ENCODE measurements at places on chromosomes 3 and 15.
A peak's percentile ranks its signal among the peaks of the same experiment; 100 is the strongest.

- no peak for DNase-seq
Observed at GRCh38 chr3:78430741-78431140, 1337.1 kb downstream of the ROBO1 start.

DNA sequence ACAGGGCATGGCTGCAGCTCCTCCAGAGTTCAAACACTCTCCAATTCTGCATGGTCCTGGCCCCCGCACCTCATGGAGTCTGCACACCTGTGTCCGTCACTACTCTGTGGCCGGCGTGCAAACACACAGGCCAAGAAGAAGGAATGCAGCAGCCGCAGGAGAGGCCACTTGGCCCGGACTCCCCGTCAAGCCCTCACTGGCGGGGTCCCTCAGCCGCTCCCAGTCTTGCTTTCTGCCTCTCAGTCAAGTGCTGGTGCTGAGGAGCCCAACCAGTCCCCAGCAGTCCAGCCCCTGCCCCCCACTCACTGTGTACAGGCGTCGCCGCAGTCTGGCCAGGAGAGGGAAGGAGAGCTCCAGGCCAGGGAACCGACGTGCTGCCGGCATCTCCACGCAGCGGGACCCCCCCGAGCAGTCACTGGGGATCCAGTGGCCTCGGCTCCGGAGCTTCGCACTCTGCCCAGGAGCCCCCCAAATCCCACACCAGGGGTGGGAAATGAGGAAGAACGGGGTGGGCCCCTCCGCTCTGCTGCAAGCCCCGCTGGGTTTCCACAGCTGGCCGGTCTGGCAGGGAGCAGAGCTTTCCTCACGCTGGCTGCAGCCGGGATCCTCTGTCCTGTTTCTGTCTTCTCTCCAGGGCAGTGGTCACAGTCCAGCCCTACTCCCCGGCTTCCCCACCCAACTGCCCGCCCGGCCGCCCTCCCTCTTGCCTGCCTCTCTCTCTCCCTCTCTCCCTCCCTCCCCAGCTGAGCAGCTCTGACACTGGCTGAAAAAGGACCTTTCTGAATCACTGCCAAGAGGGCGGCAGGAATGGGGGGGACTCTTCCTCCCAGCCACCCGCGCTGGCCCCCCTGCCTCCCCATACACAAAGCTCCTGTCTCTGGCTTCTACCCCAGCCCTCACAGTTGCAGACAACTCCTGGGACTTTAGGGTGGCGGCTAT, 16.0 kb downstream of the TNK2 start:
- DNase-seq, result no peak

DNA sequence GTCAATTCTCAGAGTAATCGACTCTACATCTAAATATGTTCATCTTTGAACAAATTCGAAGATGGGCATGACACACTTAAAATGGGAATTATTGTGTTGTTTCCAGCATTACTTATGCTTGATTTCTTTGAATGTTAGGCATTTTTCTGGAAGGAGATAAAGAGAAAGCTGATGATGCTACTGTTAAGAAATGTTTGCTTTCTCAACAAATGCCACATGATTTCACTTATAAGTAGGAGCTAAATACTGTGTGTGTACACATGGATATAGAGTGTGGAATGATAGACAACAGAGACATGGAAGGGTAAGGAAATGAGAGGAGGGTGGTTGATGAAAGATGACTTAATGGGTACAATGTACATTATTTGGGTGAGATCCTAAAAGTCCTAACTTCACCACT, 400.9 kb downstream of the TBL1XR1 start:
- no peak for DNase-seq

GRCh38 chr15:42528970-42529369, 19.6 kb downstream of the LRRC57 start:
- DNase-seq, result no peak

DNA sequence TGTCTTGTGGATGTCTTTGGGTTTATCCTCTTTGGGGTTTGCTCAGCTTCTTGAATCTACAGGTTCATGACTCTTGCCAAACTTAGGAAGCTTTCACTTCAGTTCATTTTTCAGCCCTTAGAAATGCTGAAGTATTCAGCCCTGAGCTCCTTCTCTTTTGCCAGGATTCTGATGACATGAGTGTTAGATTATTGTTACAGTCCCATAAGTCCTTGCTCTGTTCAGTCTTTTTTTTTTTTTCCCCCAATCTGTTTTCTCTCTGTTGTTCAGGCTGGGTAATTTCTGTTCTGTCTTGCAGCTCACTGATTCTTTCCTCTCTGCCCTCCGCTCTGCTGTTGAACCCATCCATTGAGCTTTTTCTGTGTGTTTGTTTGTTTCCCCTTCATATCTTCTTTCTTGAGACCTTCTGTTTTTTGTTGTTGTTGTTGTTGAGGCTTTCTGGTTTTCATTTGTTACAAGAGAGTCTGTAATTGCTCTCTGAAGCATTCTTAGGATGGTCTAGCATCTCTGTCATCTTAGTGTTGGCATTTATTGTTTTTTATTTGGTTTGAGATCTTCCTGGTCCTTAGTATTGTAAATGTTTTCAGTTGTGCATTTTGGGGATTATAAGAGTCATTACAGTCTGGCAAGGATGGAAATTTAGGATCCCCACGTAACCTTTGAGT, 18.4 kb downstream of the LRCH3 start:
- no peak for DNase-seq

- DNase-seq, result no peak
Observed at GRCh38 chr3:52531860-52532516, 1.7 kb downstream of the NT5DC2 start.

GRCh38 chr15:62118520-62119226, 46.4 kb downstream of the C2CD4B start:
- no peak for DNase-seq

GRCh38 chr3:188687389-188687788, 484.4 kb upstream of the TPRG1 start:
- no peak for DNase-seq

DNA sequence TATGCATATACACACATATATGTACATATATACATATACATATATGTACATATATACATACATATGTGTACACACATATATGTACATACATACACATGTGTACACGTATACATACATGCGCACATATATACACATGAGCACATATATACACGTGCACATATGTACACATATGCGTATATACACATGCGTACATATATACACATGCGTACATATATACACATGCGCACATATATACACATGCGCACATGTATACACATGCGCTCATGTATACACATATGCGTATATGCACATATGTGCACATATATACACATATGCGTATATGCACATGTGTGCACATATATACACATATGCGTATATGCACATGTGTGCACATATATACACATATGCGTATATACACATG, 353.0 kb downstream of the EDEM1 start:
- no peak for DNase-seq

DNA sequence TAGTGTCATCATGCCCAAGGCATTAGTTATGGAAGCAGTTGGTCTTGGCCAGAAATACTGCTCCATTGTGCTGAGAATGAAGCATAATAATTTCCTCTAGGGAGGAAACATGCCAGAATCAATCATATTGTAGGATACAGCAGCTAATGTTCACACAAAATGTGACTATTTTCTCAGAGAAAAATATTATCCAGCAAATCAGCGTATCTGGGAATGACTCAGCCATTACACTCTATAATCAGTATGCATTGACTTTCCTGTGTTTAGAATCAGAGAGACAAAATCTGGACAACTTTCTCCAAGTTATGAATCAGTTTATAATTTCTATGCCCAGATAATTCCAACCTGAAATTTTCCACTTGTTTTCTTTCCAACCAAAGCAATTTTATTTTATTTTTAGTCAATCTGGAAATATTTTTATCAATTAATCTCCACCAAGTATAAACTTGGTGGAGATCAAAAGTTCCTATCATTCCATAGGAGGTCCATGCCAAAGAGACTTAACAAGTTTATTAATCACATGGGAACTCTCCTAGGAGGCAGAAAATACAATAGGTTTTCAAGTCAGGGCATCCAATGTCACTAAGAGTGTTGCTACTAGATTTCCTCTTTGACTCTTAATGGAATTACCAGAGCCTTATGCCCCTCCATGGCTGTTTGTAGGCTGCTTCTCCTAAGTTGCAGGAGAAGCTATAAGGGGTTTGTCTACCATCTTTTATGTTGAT, 36.4 kb downstream of the SUCNR1 start:
- no peak for DNase-seq

GRCh38 chr15:52289629-52290081, 5.9 kb downstream of the MYO5C start:
- no peak for DNase-seq

DNA sequence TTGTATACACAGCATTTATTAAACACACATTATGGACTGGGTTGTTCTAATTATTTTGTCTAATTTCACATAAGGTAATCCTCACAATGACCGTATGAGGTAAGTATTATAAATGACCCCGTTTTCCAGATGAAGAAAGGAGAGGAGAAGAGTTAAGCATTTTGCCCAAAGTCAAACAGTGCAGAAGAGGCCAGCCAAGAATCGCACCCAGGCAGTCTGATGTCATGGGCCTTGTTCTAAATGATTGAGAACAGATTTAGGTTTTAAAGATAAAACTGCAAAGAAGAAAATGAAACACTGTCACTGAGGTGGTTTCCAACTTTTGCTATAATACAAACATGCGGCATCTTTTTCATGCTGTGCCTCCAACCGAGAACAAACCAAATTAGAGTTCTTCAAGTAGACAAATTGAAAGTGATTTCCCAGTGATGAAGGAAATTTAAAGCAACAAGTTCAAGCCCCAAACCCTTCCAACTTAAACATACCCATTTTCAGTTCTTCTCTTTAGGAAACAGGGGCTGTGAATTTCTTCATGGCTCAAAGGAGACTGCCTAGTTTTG, 155.3 kb downstream of the THRB start:
- DNase-seq, result no peak

- peak; percentile 86 for DNase-seq
Observed at GRCh38 chr15:96170979-96171739, 159.3 kb upstream of the NR2F2 start.

DNA sequence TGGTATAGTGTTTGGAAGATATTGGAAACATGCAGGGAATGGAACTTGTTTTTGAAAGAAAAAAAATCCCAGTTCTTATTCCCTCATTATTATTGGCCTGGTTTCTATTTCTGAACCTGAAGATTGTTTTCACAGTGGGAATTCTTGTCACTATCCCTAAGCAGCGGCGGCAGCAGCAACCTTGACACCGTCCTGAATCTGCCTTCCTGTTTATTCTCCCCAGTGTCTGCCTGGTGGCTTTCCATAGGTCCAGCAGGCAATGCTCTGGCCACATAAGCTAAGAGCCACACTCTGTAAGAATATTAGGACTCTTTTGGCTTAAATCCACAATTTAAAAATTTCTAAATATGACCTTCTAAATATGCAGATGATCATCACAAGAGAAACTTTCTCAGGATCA, 178.0 kb downstream of the PLCL2 start:
- DNase-seq, result no peak

DNA sequence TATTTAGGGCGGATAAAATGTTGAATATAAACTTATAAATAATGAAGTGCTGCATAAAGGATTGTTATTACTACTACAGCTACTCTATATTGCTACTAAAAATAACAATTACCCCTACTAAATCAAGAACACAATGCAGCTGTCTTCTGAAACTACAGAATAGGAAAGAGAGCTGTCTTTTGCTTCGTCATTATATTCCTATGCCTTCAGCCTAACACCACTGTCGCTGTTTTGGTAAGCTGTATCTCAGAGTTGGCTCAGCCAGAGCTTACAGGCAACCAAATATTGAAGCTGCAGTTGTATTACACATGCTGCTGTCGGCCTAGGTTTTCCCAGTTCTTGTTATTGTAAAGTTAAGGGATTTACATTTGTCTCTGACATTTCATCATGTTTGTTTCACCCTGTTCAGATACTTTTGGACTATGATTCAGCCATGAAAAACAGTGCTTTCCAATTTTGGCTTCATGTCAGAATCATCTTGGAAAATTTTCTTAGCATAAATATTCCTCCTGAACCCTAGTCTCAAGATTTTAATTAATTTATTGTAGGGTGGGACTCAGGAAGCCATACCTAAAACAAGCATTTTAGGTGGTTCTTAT, 31.3 kb upstream of the LPP start:
- DNase-seq, result no peak

- DNase-seq, result no peak
Observed at GRCh38 chr3:46098319-46098761, 71.1 kb upstream of the XCR1 start.

GRCh38 chr3:50323614-50324199, 1.2 kb upstream of the HYAL2 start:
- no peak for DNase-seq

GRCh38 chr3:134236505-134237170, 14.0 kb downstream of the RYK start:
- no peak for DNase-seq

GRCh38 chr3:81735334-81735733, 26.1 kb downstream of the GBE1 start:
- no peak for DNase-seq
